HFFc6 (cell line): ENCODE measurements at places on chromosomes 6 and 20. TPM values are rescaled to one million over a fixed set of nuclear protein-coding genes. Genes with fewer than 3 reads are reported as not detected.

DNA sequence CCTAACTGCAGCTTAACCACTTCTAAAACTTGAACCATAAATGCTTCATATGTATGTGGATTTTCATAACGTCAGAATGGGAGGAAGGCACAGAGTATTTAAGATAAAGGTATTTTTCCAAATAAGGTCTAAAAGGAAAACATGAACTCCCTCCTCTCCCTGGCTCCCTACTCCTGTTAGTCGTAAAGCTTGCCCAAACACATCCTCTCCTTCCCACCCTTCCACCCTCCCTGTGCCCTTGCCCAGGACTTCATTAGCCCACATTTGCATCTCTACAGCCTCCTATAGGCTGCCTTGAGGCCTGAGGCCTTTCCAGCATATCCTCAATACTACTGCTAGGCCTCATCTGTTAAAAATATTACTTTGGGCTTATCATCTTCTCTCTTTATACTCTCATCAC lies 17.1 kb upstream of the SMIM13 start:
- H3K27ac ChIP-seq: no peak overlapping the region
- no peak for DNase-seq
- H3K36me3 ChIP-seq: no peaks in the 10 kb centered on the region
- H3K4me1 ChIP-seq: no peaks in the 10 kb centered on the region
- no peaks in the 10 kb centered on the region; the same call in none of the 2 replicates for H3K27me3 ChIP-seq

DNA sequence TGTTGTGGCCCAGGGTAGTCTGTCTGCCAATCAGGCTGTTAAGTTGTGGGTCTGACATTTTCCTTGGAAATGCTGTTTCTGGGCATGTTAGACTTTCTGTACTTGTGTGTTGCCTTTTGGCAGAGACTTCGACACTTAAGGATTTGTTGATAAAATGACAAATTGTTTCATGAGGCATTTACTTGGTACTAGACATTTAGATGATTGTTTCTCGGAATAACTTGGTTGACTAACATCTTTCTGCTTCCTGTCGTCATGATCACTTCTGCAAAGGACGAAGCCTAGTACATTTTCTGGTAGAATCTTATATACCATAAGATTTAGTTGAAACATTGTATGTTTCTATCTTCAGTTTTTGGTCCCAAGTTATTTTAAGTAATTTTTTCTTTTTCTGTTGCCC lies 34.1 kb downstream of the UTRN start:
- no peak overlapping the region for H3K4me3 ChIP-seq
- peaks cover 73% of the 10 kb centered on the region for H3K4me1 ChIP-seq
- peaks cover 2% of the 10 kb centered on the region; the same call in 1 of the 2 replicates for H3K36me3 ChIP-seq
- H3K27me3 ChIP-seq: no peaks in the 10 kb centered on the region
- H3K27ac ChIP-seq: no peak overlapping the region
- DNase-seq: no peak

DNA sequence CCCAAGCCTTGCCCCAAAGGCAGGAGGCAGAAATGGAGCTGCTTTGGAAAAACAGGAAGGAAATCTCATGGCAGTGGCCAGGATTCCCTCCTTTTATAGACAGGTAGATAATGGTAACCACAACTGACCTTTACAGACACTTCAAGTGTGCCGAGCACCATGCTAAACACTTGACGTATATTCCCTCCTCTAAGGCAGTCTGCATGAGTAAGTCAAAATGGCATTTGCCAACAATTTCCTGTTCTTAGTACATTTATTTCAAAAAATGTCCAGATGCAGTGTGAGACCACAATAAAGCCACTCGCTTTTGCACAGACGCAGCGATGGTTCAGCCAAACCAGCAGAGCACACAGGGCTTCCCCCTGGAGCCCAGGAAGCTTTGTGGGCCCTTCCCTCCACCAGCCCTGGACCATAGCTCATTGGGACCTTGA lies 16.5 kb upstream of the GPR6 start:
- peaks cover 14% of the 10 kb centered on the region for H3K4me1 ChIP-seq
- DNase-seq: no peak
- H3K36me3 ChIP-seq: no peaks in the 10 kb centered on the region
- no peak overlapping the region for H3K27ac ChIP-seq
- no peak overlapping the region for H3K4me3 ChIP-seq

GRCh38 chr6:100103931-100104330 lies 109.9 kb upstream of the MCHR2 start:
- DNase-seq: no peak
- H3K27ac ChIP-seq: peak overlapping the region; percentile 78

GRCh38 chr6:53761036-53761435 lies 33.8 kb upstream of the LRRC1 start:
- no peaks in the 10 kb centered on the region for H3K36me3 ChIP-seq
- peaks cover 12% of the 10 kb centered on the region for H3K4me1 ChIP-seq
- H3K27ac ChIP-seq: no peak overlapping the region
- H3K4me3 ChIP-seq: no peak overlapping the region

DNA sequence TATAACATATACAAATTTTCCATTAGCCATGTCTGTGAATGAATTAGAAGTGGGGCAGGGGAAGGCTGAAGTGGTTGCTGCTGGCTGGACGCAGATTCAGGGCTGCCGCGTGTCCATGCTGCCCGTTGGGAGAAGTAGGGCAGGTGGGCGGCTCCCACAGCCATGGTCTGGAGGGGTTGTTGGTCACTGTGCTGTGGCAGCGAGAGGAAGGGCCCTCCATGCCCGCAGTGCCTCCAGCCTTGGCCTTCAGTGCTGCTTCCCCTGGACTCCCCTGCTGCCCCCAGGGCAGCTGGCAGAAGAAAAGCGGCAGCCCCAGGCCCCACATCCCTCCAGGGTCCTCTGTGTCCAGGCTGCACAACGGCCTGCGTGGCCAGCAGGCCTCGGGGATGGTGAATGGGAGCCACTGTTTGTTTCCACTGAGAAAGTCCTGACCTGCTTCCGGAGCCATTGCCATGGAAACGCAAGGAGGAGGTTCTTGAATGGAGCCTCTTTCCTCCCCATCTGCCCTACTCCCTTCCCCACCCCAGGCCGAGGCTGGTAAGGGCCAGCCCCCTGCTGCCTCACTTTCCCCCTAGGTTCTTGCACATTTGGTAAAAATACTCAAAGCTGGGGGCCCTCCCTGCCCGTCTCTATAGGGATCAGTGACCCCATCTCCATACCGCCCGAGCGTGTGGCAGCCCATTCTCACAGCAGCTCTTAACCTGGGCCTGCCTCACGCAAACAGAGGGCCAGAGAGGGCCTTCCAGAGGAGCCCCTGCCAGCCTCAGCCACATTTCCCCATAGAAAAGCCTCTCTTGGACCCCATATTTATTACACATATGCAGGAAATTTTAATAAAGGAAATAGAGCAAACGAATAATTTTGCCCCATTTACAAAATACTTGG lies 113.3 kb downstream of the SASH1 start:
- peaks cover 53% of the 10 kb centered on the region for H3K4me1 ChIP-seq
- peak overlapping the region; percentile 60 for H3K27ac ChIP-seq
- H3K27me3 ChIP-seq: peaks cover 11% of the 10 kb centered on the region
- no peak overlapping the region; the same call in 1 of the 2 replicates for H3K4me3 ChIP-seq

GRCh38 chr6:150667977-150668716 lies 68.5 kb downstream of the PLEKHG1 start:
- H3K27ac ChIP-seq: no peak overlapping the region
- no peaks in the 10 kb centered on the region for H3K36me3 ChIP-seq
- H3K27me3 ChIP-seq: peaks cover 6% of the 10 kb centered on the region
- peak; percentile 51 for DNase-seq
- no peaks in the 10 kb centered on the region for H3K4me1 ChIP-seq
- H3K4me3 ChIP-seq: no peak overlapping the region

- peaks cover 6% of the 10 kb centered on the region; the same call in 1 of the 2 replicates for H3K4me1 ChIP-seq
- no peaks in the 10 kb centered on the region; the same call in 1 of the 2 replicates for H3K36me3 ChIP-seq
- no peak overlapping the region for H3K4me3 ChIP-seq
- H3K27me3 ChIP-seq: no peaks in the 10 kb centered on the region
- no peak for DNase-seq
Measured at GRCh38 chr6:153963352-153963751, 75.7 kb upstream of the OPRM1 start.

DNA sequence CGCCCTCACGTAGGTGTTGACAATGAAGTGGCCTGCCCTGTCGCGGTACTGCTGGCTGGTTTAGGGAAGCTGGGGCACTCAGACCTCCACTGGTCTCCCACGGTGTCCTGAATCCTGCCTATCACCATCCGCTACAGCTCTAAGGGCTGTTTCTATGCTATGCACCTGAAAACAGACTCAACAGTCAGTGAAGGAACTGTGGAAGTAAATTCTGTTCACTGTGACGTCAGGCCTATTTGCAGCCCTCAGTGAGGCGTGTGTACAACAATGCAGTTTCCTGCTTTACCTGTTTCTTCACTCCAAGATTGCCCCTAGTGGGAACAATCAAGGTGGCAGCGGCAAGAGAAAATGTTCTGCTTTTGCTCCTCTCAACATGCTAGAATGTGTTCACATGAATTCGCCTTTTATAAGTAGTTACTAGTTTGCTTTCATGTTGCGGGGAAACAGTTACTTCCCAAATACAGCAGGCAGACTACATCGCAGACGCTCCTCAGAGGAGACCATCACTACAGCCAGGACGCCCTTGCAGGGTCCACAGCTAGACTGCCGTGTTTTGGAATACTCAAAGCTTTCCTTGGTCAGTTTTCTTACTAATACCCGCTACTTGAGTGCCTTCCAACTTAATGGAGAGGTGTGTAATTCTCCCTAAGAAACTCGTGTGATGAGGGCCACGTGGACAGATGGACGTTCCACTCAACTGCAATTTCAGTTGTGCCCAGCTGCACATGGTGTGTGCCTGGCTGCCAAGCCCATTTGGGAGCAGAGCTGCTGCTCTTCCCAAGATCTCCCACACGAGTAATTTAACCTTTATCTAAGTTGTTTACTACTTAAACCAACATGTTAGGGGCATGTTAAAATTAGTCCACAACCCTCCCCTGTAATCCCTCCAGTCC lies 25.4 kb downstream of the DIDO1 start:
- H3K27me3 ChIP-seq: peaks cover 8% of the 10 kb centered on the region
- no peak for DNase-seq
- no peak overlapping the region for H3K4me3 ChIP-seq
- H3K4me1 ChIP-seq: peaks cover 49% of the 10 kb centered on the region

DNA sequence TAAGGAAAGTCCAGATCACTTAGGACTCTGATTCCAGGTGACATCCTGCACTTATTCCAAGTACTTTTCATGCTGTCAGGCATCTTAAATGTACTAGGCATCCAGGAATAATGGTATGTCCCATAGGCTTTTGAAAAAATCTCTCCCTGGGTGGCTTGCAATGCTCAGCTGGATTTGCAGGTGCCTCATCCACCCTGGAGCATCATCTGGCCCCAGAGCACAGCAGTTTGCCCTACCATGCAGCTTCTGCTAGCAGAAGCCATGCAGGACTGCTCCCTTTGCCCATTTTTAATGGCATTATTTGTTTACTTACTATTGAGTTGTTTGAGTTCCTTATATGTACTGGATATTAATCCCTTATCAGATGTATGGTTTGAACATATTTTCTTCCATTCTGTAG lies 45.2 kb downstream of the DZANK1 start:
- DNase-seq: no peak
- no peaks in the 10 kb centered on the region for H3K36me3 ChIP-seq
- no peak overlapping the region for H3K4me3 ChIP-seq
- H3K4me1 ChIP-seq: no peaks in the 10 kb centered on the region
- no peak overlapping the region for H3K27ac ChIP-seq

GRCh38 chr6:131062241-131063027 lies 611 bp downstream of the EPB41L2 start:
- peaks cover 48% of the 10 kb centered on the region for H3K4me1 ChIP-seq
- no peaks in the 10 kb centered on the region; the same call in 1 of the 2 replicates for H3K27me3 ChIP-seq

DNA sequence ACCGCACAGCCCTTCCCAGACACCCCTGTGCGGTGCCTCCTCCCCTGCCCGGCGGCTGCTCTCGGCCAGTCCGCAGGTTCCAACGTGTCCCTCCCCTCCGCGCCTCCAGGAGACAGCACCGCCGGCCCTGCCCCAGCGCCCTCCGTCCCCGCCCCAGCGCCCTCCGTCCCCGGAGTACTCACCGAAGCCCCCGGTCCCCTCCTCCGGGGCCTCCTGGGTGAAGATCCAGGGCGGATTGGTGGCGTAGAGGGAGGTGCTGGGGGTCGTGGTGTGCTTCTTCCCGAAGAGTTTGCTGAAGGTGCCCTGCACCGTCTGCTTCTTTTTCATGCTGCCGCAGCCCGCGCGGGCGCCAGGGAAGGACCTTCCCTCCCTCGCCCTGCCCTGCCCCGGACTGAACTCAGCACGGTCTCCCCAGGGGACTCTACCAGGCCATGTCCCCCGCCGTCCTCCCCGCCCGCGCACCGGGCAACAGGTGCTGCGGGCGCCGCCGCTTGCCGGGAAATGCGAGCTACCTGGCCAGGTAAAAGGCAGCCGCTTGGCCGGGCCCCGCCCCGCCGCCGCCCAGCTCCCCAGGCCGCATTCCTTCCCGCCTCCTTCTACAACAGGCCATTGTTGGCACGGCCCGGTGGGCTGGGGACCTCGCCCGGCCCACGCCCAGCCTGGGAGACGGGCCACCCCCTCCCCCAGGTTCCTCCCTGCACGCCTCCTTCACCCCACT lies at the start of gene C6orf132:
C6orf132 (minus strand) TSS at position 503 of the 718 bp plus-strand sequence; CDS start at position 327, 176 bp downstream.
- peaks cover 3% of the 10 kb centered on the region; the same call in 1 of the 2 replicates for H3K27me3 ChIP-seq
- H3K36me3 ChIP-seq: no peaks in the 10 kb centered on the region
- H3K4me3 ChIP-seq: peak within 1 kb of the TSS; percentile 86
- H3K4me1 ChIP-seq: peaks cover 49% of the 10 kb centered on the region

The GGTLC1 gene
- total RNA-seq: not detected in 3 replicates

The KIFC1 gene
- total RNA-seq: 20.2 to 43.5 TPM (median 41.2 TPM) in 3 replicates

The STX7 gene
- 36.7 to 40.1 TPM (median 37.8 TPM) in 3 replicates for total RNA-seq

The BMP5 gene
- not detected in 3 replicates for total RNA-seq

The RSPH9 gene
- total RNA-seq: 0.09 to 0.27 TPM (median 0.12 TPM) in 3 replicates

The ARMC2 gene
- 1.7 to 2.3 TPM (median 2.2 TPM) in 3 replicates for total RNA-seq

The SPATS1 gene
- not detected in 3 replicates for total RNA-seq

The DYNLT2 gene
- 0.50 and 0.63 TPM in 2 replicates for total RNA-seq
